Esophagus squamous epithelium (tissue), 5 donors: ENCODE measurements at places on chromosomes 13 and 19.

GRCh38 chr19:48552406-48553322 lies 692 bp downstream of the SULT2B1 start:
- no peak for DNase-seq

DNA sequence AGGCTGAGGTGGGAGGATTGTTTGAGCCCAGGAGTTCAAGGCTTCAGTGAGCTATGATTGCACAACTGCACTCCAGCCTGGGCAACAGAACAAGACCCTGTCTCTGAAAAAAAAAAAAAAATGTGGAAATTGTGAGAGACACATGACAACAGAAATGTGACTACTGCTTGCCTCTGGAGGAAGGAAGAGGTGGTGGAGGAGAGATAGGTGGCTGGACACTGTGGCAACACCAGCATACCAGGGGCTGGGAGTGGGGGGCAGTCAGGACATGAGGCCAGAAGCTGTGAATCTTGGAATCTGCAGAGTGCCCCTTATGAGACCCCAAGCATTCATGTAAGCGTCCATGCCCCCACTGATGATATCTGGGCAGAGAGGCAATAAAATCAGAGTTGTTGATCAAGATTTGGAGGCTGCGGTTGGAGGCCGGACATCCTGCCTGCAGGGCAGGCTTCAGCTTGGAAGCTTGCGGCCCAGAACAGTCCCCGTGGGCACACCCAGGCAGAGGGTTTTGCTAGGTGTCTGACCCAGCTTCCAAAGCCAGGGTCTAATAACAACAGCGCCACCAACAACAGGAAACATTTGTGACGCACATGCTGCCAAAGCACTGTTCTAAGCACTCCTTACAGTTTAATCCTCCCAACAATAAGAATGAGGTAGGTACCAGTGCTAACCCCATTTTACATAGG lies 16.9 kb downstream of the FAM187B start:
- no peak for DNase-seq

GRCh38 chr19:54558339-54558738 lies 15.3 kb upstream of the LILRA2 start:
- DNase-seq, result no peak

GRCh38 chr13:46387064-46387851 lies at the start of gene RUBCNL:
Gene RUBCNL, minus strand, starts transcription at chr13:46387252. Its CDS starts 14,777 bp downstream, at chr13:46372475.
- DNase-seq, result no peak
